ENCODE measurements at places on chromosomes 4 and X. TPM values are rescaled to one million over a fixed set of nuclear protein-coding genes. Genes with fewer than 3 reads are reported as not detected.

DNA sequence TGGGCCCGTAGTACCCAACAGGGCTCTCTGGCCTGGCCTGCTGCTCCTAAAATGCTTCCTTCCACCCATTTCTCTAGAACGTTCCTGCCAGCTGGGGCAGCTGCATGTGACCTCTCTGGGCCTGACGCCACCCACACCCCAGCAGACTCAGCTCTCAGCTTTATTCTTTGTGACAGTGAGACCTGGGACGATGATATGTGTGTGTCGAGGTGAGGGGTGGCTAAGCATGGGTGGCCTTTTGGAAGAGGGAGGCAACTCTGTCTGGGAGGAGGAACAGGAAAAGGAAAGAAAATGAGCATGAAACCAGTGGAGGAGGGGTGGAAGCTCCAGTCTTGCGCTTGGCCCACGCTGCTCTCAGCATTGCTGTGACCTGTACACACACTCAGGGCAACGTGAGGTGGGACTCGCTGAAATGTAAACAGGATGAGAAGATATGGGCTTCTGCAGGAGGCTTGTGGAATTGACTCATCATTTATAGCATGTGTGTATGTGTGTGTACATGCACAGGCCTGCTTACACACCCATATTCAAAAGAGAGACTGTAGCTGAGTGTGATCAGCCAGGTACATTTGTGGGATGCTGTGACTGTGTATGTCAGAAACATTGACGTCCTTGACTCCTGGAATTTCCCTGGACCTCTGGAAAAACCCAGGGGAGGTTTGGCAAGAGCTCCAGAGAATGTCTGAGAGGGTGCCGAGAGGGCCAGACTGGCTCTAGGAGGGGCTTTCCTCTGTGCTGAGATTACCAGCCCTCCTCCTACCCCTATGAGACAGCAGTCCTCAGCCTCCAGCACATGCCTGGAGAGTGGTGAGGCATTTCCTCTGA lies 137.9 kb downstream of the PJA1 start:
- no peak for DNase-seq

Gene DKK2
- total RNA-seq: 0.63 TPM

DNA sequence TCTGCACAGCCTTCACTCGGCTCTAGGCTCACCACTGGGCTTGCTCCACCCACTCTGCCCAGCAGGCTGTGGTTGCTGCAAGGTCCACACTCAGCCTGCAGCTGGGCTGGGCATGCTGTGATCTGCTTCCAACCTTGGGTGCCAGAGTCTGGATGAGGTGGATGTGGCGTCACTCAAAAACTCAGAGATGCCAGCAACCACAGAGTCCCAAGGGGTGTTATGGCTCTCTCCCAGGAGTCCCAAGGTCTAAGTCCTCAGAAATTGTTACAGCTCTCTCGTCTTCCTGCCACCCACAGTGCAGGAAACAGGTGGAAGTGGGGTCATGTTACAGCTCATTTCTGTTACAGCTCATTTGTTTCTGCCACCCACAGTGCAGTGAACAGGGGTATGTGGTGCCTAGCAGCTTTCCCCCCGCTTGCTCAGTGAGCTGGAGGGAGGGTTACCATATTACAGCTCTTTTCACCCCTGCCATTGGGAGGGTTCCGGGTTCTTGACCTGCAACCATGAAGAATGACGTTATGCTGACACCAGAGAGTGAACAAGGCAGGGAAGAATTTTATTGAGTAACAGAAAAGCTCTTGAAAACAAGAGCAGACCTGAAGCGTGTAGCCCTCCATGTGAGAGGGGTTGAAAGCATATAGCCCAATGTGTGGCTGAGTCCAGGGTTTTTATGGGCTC lies 893.9 kb downstream of the PCDH7 start:
- DNase-seq: no peak

- no peak for DNase-seq
These were observed 264.9 kb upstream of the MAGEB18 start for GRCh38 chrX:25873196-25873595.

DNA sequence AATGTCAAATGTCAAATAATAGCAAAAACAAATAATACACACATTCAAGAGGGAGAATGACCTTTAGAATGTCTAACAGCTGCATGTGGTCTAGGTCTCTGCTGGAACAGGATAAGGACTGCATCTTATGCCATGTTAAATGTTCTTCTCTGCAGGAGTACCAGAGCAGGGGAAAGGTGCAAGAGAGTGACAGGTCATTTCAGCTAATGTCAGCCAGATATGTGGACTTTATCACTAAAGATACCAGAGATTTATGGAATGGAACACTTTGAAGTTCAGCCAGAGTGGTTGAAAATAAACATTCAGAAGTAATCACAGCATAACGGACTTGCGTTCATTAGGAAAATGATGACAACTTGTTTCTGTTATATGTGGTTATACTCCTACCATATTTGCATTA lies 24.3 kb downstream of the GRID2 start:
- no peak for DNase-seq

DNA sequence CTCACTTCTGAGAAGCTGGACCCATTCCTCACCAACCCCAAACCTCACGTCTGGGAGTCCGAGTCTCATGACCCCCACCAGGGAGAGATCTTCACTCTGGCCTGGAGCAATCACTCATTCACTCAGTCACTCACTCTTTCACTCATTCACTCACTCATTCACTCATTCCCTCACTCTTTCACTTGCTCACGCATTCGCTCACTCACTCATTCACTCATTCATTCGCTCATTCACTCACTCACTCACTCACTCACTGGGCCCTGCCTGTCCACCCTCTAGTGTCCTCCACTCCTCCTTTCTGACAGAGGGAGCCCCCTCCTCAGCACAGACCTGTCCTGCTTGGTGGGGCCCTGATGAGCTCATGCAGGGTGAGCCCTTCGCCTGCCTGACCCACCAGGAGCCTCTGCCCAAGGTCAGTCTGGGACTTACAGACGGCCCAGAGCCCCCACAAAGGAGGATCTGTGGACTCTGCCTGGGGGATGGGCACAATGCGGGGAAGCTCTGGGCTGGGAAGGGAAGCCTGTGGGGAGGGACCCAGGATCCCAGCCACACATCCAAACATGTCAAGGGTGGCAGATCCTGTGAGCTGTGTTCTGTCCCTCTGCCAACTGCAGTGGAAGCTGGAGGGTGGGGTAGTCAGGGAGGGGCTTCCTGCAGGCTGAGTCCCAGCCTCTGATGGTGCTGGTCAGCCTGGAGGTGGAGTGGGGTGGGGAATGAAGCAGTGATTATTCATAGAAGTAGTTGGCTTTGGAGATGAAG lies 18.5 kb downstream of the CPZ start:
- DNase-seq: no peak

Gene RGN
- not detected for total RNA-seq

DNA sequence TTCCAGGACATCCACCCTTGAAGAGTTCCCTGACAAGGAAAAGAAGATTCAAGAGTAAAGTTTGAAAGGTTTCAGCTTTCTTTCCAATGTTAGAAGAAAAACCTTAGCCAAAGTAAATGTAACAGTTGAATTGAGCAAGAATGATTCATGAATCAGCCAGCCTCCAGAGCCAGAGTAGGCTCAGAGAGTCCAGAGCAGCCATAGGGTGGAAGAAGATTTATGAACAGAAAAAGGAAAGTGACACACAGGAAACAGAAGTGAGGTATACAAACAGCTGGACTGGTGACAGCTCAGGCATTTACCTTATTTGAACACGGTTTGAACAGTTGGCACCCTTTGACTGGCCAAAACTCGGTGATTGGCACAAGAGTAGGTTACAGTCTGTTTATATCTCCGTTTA lies 63.2 kb downstream of the QDPR start:
- peak; percentile 72 for DNase-seq

Gene S100G
- not detected for total RNA-seq

GRCh38 chr4:119632216-119632615 lies 3.6 kb upstream of the PDE5A start:
- peak; percentile 26 for DNase-seq

Gene CLDN2
- total RNA-seq: not detected

Gene CTSO
- total RNA-seq: 12.1 TPM

DNA sequence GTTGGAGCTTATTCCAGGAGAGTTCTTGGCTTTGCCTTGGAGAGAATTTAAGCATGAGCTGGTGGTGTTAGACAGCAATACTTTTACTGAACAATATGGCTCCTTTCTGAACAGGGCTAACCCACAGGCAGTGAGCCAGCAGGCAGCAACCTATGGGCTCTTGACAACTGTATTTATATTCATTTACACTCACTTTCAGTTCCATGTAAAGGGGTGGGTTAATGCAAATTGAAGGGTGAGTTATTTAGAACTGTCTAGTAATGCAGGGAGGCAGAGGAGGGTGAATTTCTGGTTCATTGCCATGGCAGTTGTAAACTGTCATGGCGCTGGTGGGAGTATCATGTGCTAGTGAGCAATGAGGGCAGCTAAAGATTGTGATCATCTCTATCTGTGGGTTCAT lies 15.7 kb downstream of the FOXR2 start:
- no peak for DNase-seq

GRCh38 chr4:105591573-105591972 lies 39.2 kb downstream of the ARHGEF38 start:
- DNase-seq: no peak

DNA sequence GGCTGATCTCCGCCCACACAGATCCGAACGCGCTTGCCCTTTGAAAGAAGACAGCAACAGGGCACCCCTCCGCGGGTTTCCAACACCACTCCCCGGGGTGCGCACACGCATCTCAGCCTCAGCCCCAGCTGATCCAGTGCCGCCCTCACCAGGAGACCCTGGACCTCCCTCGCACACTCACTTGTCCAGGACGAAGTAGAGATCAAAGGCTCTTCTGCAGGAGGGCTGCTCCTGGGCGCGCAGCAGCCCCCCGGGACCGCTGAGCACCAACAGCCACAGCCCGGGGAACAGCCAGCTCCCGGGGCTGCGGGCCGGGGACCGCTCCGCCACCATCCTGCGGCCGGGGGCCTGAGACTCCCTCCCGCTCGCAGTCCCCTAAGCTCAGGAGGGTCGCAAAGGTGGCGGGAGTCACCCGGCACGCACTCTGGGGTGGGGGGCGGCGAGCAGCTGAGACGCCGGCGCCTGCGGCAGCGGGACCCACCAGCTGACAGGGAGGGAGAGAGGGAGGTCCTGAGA lies 743 bp downstream of the ANTXR2 start:
- peak; percentile 69 for DNase-seq

- no peak for DNase-seq
These were observed 113.5 kb downstream of the VSIG4 start for GRCh38 chrX:65926095-65927019.

GRCh38 chrX:117744958-117745357 lies 371.7 kb downstream of the KLHL13 start:
- DNase-seq: no peak

- peak; percentile 7 for DNase-seq
These were observed 541 bp downstream of the AIMP1 start for GRCh38 chr4:106316773-106317409.

Gene MAGEA11
- not detected for total RNA-seq

Gene ADRA2C
- total RNA-seq: 2.9 TPM
